ENCODE measurements at places on chromosomes 6 and 20.

DNA sequence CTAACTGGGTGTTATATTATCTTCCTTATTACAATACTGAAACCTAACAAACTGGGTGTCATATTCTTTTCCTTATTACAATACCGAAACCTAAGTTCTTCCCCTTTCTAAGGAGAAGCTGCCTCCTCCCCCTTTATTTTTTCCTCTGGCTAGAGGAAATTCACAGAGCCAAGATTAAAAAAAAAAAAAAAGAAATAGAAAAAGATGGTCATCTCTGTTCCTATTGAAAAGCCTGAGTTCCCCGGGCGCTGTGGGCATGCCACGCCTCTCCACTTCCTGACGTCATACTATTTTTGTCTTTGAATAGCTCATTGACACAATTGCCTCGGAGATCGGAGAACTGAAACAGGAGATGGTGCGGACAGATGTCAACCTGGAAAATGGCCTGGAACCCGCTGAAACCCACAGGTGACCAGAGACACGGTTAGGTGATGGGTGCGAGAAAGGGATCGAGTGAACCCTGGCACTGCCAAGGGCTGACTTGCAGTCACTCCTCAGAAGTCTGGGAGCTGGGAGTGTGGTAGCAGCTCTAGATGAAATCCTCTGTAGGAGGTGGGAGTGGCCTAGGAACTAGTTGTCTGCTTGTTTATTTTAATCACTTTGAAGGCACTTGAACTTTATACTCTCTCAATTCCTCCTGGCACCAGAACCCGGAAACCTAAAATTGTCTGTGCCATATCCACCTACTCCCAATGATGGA, 82.2 kb upstream of the NAA20 start:
- DNase-seq, result no peak

DNA sequence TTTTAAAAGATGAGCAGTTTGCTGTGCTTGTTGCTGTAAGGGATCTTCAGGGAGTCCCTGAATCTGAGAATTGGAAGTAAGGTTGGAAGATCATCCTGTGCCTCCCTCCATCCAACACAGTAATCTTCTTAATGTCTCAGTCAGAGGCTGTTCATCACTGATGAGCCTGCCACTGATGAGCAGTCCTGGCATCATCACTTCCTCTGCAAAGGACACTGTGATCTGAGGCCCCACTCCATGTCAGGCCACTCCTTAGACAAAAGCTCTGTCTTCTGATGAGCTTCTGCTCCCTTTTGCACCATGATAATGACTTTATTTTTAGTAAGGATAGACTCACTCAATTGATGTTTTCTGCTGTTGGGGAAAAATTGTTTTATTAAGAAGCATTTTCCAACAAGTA, 121.0 kb downstream of the UST start:
- no peak for DNase-seq

DNA sequence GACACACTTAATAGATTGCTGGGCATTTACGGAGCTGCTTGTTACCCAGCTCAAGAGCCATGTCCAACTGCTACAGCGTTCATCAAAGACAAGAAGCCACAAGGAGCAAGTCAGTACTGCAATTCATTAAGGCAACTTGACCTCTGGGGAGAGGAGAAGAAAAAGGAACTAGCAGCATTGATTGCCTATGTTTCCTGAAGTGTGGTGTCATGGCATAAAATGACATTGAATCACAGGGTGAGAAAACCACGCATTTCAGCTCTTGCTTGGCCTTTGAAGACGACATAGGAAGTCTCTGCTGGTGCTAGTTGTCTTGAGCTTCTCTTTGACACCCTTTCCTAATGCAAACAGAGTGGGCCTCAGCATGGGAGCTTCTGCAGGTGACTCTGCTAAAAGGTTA, 139.1 kb downstream of the CDH26 start:
- DNase-seq, result no peak

DNA sequence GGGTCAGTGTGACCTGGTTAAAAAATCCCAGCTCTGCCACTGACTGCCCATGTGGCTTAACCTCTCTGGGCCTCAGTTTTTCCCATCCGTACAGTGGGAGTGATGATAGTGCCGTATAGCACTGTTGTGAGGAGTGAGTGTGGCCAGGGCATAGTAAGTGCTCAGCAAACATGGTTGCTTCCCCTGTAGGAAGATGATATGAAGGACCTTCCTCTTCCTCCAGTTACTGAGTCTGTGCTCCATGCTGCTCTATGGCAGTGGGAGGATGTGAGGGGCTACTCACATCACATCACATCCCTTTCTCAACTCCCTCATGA, 13.1 kb downstream of the C6orf132 start:
- DNase-seq, result no peak

GRCh38 chr20:38228436-38228835, 32.1 kb downstream of the KIAA1755 start:
- no peak for DNase-seq

DNA sequence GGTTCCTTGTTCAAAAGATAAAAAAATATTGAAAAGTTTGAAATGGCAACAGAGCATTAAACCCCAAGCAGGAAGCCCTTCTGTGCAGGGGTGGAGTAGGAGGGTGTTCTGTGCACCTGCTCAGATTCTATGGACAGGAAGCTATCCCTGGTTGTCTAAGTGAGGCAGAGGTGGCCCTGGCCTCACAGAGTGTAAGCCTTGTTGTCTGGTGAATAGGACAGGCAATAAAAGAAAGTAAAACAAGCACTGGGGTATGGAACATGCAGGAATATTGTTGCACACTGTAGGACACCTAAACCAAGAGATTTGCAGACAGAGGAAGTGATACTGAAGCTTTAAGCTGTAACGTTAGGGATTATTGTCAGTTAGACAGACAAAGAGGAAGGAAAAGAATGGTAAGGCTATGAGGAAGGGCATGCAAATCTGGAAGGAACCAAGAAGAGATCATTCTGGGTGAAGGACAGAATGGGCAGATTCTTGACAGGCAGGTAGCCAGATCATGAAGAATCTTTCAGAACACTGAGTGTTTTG, 66.8 kb downstream of the TBC1D7 start:
- DNase-seq, result peak; percentile 70

DNA sequence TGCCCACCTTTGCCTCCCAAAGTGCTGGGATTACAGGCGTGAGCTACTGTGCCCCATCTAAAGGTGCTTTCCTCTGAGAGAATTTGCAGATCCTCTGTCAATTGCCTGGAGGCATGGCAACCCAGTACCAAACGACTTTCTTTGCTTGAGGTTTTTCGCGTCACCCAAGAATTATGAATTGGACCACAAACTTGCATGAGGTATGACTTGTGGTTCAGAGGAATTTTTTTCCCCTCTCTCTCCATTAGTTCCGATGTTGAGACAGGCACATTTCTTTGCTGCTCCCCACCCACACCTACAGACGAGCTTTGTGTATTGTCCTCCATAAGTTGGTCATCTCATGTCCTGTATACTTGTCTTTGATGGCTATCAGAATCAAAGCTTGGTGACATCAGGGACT, 11.8 kb upstream of the SCAF8 start:
- no peak for DNase-seq

DNA sequence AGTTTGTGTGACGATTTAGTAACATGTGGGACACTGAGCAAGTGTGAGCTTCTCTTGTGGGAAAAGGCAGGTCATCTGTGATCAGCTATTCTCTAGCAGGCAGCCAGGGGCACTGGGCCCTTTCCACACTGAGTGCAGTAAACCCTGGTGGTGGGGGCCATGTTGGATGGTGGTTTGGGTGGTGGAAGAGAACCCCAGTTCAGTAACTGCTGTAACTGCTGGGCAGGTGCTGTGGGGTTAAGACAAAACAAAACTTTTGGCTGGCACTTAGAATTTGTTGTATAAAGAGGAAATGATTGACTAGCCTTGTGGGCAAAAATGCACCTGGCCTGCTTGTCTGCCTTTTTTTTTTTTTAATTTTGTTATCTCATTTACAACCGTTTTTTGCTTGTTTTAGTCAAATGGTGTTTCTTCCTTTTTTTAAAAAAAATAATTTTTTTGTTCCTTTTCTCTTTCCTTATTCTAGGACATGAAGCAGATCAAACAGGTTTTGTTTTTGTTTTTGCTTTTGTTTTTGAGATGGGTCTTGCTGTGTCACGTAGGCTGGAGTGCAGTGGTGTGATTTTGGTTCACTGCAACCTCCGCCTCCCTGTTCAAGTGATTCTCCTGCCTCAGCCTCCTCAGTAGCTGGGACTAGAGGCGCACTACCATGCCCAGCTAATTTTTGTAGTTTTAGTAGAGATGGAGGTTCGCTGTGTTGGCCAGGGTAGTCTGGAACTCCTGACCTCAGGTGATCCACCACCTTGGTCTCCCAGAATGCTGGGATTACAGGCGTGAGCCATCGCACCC, 59.8 kb downstream of the IGF2R start:
- peak; percentile 44 for DNase-seq

DNA sequence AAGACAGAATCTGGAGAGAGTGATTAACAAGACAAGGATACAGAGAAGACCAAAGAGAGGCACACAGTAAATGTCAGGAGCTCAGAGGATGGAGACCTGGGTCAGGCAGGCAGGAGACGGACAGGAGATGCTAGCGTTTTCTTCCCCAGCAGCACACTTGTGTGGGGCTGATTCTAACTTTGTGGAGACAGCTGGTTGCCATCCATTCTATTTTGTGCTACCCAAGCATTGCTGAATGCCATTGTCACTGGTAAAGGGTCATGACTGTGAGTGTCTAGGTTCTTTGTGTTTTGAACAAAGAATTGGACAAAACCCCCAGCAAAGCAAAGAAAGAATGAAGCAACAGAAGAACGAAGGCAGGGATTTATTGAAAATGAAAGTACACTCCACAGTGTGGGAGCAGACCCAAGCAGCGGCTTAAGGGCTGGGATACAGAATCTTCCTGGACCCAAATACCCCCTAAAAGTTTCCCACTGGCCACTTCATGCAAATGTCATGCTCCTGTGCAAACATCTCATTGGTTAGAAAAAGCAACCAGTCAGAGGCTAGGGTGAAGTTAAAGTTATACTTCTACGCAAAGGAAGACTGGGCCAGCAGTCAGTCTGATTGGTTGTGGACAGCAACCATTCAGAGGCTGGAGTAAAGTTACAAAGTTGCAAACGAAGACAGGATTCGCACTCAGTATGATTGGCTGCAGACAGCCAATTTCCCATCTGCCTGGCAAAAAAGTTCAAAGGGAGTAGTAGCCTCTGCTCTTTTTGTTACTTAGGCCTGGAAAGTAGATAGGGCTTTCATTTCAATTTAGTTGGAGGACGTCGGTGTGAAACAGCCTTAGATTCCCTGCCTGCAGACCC, 17.5 kb downstream of the PTK7 start:
- DNase-seq, result no peak

GRCh38 chr20:37777988-37778659, 84.3 kb downstream of the CTNNBL1 start:
- DNase-seq, result no peak

DNA sequence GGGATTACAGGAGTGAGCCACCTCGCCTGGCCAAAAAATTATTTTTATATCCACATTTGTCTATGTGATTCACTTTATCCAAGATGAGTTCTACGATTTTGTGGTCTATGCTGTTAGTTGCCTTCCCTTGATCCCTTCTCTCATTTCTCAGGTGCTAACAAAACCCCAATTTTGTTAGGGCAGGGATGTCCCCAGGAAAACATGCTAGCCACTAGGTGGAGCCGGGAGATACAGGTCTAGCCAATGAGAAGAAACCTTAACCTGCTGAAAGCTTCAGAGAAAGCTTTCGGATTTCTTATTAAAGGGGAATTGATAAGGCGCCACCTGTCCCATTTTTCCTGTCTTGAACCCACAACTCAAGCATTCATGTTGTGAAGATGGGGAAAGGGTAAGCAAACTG, 167.4 kb upstream of the OLIG3 start:
- DNase-seq, result peak; percentile 41

- no peak for DNase-seq
These were observed 67.9 kb downstream of the GCLC start for GRCh38 chr6:53476964-53477363.

GRCh38 chr6:36350681-36351571, 14.2 kb upstream of the BNIP5 start:
- no peak for DNase-seq

GRCh38 chr6:149840345-149841075, 23.6 kb downstream of the LRP11 start:
- no peak for DNase-seq

DNA sequence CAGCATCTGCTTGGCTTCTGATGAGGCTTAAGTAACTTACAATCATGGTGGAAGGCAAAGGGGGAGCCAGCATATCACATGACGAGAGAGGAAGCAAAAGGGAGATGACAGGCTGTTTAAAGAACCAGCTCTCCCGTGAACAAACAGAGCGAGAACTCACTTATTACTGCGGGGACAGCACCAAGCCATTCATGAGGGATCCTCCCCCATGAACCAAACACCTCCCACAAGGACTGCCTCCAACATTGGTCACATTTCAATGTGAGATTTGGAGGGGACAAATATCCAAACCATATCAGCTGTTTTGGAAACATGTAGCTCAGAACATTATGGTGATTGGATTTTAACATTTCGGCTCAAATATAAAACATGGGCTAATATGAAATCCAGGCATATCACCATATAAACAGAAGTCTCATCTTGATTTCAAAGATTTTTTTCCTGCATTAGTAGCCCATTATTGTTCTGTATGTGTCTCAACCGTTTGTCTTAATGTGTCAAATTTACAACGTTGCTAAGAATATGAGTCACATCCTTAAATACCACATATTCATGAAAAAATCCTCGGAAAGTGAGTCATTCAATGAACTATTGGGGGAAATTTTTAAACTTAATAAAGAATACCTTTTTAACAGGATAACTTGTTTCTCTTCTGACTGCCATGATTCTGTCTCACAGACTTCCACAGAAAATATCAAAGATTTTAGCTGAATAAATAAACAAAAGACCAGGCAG, 894.3 kb downstream of the TFAP2A start:
- DNase-seq, result no peak

- DNase-seq, result no peak
These were observed 54.1 kb upstream of the EXOC2 start for GRCh38 chr6:747028-747427.

- no peak for DNase-seq
These were observed 2.0 kb downstream of the MSH5 start for GRCh38 chr6:31741815-31742214.

- no peak for DNase-seq
These were observed 61.6 kb upstream of the MAFB start for GRCh38 chr20:40750541-40751035.

DNA sequence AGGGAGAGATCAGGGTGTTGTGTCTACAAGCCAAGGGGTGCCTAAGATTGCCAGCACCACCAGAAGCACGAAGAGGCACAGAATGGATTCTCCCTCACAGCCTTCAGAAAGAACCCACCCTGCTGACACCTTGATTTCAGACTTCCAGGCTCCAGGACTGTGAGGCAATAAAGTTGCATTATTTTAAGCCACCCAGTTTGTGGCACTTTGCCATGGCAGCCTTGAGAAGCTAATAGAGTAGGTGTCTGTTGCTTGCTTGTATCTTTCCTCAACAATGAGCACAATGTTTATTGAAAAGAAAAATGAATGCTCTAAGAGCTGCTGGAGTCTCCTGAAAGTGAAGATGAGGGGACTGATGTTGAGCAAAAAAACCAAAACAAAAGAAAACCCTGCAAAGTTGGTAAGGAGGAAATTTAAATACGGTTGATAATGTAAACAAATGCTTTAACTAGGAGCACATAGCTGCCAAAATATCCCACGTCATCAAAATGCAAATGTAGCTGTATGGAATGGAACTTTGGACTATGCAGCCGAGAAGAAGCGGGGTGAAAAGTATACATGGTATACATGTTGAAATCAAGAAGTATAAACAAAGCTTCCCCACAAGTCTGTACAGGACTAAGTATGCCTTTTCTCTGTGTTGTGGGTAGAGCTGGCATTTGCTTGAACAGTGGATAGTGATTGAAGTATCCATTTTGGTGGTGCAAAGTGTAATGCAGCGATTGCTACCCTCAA, 8.0 kb downstream of the IL20RA start:
- DNase-seq, result no peak

GRCh38 chr20:9417665-9418064, 96.7 kb upstream of the LAMP5 start:
- no peak for DNase-seq

Measured in HL-60 (cell line).